ENCODE measurements at places on chromosomes 2 and 18. TPM values are rescaled to one million over a fixed set of nuclear protein-coding genes. Genes with fewer than 3 reads are reported as not detected.
A peak's percentile ranks its signal among the peaks of the same experiment; 100 is the strongest.

GRCh38 chr18:68399721-68400120, 315.2 kb downstream of the TMX3 start:
- DNase-seq = no peak
- no peaks in the 10 kb centered on the region for H3K36me3 ChIP-seq
- no peaks in the 10 kb centered on the region for H3K27me3 ChIP-seq

DNA sequence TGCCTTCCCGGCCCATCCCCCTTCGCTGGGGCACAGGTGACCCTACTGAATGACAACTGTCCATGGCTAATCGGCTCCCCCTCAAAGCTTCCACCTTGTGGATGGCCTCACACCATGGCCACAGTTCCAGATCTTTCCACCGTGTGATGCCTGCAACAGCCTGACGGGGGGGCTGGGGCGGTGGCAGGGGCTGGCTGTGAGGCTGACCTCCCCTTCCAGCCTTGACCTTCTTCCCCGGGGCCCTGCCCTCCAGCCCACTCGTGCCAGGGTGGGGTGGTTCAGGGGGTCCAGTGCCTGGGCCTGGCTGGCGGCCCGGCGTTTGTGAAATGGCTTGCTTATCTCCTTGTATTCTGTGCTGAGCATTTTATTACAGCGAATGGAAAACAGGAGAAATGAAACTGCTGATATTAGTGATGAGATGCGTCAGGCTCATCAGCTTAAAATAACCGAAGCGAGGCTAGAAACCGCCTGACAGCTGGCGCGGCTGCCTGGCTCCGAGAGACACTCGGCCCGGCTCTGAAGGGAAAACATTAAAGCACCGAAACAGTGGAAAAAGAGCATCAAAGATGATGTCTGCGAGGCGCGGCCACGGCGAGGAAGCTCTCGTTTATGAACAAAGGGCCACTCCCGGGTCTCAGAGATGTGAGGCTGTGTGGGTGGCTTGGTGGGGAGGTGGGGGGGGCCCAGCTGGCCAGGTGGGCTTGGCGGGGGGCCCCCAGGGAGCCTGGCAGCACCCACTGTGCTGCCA, 916 bp upstream of the PDCD1 start:
- DNase-seq = peak; percentile 77
- no peak overlapping the region for H3K27ac ChIP-seq
- no peaks in the 10 kb centered on the region for H3K36me3 ChIP-seq
- H3K4me1 ChIP-seq = no peaks in the 10 kb centered on the region
- peaks cover 5% of the 10 kb centered on the region for H3K27me3 ChIP-seq

- no peaks in the 10 kb centered on the region for H3K4me1 ChIP-seq
- no peaks in the 10 kb centered on the region for H3K27me3 ChIP-seq
- DNase-seq = peak; percentile 88
Measured at GRCh38 chr2:11738589-11739436, 7.6 kb upstream of the LPIN1 start.

DNA sequence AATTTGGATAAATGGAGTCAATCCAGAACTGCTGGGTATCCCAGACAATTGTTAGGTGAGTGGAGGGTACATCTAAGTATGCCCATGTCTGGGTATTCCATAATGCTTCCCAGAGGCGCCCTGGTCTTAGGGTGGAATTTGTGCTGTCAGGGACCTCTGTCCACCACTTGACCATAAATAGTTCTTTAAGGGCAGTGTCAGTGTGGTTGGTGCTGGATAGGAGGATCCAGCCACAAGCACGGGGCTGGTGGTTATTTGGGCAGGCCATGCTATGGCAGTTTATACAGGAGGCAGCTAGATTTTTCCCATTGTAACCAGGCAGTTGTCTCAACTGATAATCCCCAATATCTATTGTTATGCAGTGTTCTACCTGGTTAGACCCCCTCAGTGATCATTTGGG, 104.4 kb upstream of the B3GNT2 start:
- no peak for DNase-seq
- no peaks in the 10 kb centered on the region for H3K36me3 ChIP-seq
- H3K4me1 ChIP-seq = no peaks in the 10 kb centered on the region
- H3K4me3 ChIP-seq = no peak overlapping the region

GRCh38 chr2:238845583-238846377, 2.1 kb upstream of the TWIST2 start:
- no peak overlapping the region for H3K27ac ChIP-seq
- DNase-seq = no peak
- H3K4me1 ChIP-seq = no peaks in the 10 kb centered on the region
- no peak overlapping the region for H3K4me3 ChIP-seq
- no peaks in the 10 kb centered on the region for H3K36me3 ChIP-seq
- H3K27me3 ChIP-seq = no peaks in the 10 kb centered on the region

DNA sequence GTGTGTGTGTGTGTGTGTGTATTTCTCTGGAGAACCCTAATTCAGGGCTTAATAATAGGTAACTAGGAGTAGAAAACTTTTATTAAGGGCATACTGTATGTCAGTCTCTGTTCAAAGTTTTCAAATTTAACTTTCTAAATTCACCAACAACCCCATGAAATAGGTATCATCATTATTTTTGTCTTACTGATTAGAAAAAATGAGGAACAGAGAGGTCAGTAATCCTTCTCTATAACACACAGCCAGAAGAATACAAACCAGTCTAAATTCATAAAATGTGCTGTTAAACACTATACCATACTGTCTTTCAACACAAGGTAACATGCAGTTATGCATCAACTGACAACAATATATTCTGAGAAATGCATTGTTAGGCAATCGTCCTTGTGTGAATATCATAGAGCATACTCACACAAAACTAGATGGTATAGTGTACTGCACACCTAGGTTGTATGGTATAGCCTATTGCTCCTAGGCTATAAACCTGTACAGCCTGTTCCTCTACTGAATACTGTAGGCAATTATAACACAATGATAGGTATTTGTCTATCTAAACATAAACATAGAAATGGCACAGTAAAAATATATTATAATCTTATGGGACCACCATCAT, 143.1 kb downstream of the PTH2R start:
- no peaks in the 10 kb centered on the region for H3K4me1 ChIP-seq
- H3K27ac ChIP-seq = no peak overlapping the region
- no peak overlapping the region for H3K4me3 ChIP-seq

GRCh38 chr18:57839942-57840381, 36.8 kb upstream of the ATP8B1 start:
- H3K4me1 ChIP-seq = no peaks in the 10 kb centered on the region
- no peak overlapping the region for H3K4me3 ChIP-seq
- no peak overlapping the region for H3K27ac ChIP-seq

GRCh38 chr2:78718024-78718423, 307.5 kb upstream of the REG3G start:
- H3K27ac ChIP-seq = no peak overlapping the region
- no peak overlapping the region for H3K4me3 ChIP-seq
- no peaks in the 10 kb centered on the region for H3K36me3 ChIP-seq
- no peaks in the 10 kb centered on the region for H3K4me1 ChIP-seq
- no peak for DNase-seq
- H3K27me3 ChIP-seq = no peaks in the 10 kb centered on the region

- peak overlapping the region; percentile 96 for H3K4me3 ChIP-seq
- H3K27ac ChIP-seq = no peak overlapping the region
- no peaks in the 10 kb centered on the region for H3K36me3 ChIP-seq
- H3K4me1 ChIP-seq = no peaks in the 10 kb centered on the region
- DNase-seq = peak; percentile 50
Measured at GRCh38 chr18:55587418-55588110, 428 bp downstream of the TCF4 start.

- H3K4me1 ChIP-seq = peaks cover 4% of the 10 kb centered on the region
- H3K36me3 ChIP-seq = no peaks in the 10 kb centered on the region
- peak overlapping the region; percentile 98 for H3K4me3 ChIP-seq
- no peaks in the 10 kb centered on the region for H3K27me3 ChIP-seq
- peak; percentile 70 for DNase-seq
- peak overlapping the region; percentile 94 for H3K27ac ChIP-seq
Measured at GRCh38 chr2:64018701-64019082, 536 bp downstream of the VPS54 start.

DNA sequence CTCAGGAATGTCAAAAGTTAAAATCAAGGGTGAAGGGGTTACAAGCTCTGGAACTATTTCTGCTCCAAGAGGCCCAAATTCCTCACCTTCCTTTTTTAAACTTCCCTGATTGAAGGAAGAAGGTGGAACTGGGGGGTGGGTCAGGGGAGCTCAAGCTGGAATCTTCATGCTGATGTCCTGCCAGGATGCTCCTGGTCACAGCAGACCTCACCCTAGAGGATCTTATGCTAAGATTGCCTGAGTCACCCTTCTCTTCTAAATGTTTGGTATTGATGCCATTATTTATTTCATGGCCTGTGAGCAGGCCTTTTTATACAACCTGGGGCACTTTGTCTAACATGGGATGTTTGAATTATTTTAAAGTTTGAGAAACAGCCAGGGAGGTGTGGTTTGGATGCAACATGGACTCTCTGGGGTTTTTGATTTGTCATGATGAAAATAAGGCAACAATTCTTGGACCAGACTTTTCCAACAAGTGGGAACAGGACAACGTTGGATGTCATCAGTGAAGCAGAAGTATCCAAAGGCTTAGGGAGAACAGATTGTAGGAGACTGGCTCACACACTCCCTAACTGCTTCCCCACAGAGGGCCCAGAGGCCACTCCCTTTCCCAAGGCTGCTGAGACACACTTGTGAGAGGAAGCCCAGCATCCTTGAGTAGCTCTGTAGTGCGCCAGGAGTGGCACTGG, 420.2 kb upstream of the MEX3C start:
- H3K36me3 ChIP-seq = no peaks in the 10 kb centered on the region
- DNase-seq = no peak
- no peak overlapping the region for H3K27ac ChIP-seq

DNA sequence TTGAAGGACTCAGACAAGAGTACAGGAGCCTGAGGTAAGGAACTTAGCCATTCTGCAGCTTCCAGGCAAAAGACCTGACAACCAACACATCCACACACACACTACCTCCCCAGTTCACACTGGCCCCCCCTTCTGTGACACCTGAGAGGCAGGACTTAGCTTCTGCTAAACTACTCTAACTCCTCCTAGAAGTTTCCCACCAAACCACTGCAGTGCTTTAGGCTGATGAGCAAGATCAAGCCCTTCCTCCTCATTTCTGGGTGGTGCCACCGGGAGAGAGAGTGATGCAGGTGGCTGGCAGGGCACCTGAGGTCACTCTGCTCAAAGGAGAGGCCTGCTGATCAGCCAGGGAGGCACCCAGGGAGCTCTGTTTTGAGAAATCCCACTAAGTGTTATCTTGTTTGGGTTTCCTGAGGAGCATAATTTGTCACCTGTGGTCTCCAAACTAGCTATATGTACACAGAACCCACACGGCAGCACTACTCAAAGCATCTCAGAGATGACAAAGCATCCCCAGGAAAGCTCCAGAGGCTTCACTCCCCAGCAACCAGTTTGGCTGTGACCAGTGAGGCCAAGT, 188.4 kb downstream of the MYO5B start:
- H3K4me3 ChIP-seq = no peak overlapping the region
- no peak overlapping the region for H3K27ac ChIP-seq

- H3K27ac ChIP-seq = no peak overlapping the region
- no peaks in the 10 kb centered on the region for H3K27me3 ChIP-seq
- no peaks in the 10 kb centered on the region for H3K4me1 ChIP-seq
- H3K36me3 ChIP-seq = no peaks in the 10 kb centered on the region
- DNase-seq = no peak
Measured at GRCh38 chr2:213065583-213066442, 85.6 kb downstream of the IKZF2 start.

DNA sequence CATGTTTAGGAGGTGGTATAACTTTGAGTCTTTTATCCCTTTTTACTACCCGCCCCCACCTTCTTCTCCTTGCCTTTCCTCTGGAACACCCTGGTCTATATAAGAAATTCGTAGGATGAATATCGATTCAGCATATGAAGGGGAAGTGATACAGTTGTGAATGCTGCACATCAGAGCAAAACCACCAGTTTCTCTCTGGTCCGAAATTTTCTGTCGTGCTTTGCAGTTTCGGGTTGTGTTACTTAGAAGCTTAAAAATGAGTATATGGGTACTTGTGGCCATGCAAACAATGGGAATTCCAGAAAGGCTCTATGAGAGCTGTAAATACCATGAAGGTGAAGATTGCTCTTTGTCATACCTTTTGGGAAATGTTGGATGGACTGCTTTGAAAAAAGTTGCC, 60.6 kb downstream of the DAW1 start:
- no peak overlapping the region for H3K27ac ChIP-seq
- no peaks in the 10 kb centered on the region for H3K36me3 ChIP-seq
- no peak for DNase-seq
- H3K27me3 ChIP-seq = no peaks in the 10 kb centered on the region
- H3K4me3 ChIP-seq = no peak overlapping the region

GRCh38 chr2:129904532-129905446, 74.7 kb upstream of the RAB6C start:
- H3K27me3 ChIP-seq = no peaks in the 10 kb centered on the region
- no peak for DNase-seq
- no peak overlapping the region for H3K27ac ChIP-seq
- H3K4me1 ChIP-seq = no peaks in the 10 kb centered on the region
- no peak overlapping the region for H3K4me3 ChIP-seq
- H3K36me3 ChIP-seq = no peaks in the 10 kb centered on the region

DNA sequence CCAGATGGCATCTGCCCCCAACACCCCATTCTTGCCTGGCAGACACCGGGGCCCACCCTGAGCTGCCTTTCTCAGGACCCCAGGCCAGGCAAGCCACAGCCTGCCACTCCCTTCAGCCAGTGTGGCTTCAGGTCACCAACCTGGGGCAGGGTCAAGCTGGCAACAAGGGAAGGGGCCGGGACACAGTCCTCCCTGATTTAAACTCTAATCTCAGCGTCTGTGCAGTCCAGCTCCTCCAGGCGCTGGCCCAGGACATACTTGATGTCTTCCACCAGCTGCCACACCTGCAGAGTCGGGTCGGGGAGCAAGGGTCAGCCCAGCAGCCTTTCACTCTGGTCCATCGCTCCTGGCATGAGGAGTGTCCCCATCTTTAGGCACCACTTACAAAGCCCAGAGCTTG, 29.0 kb upstream of the ALPP start:
- H3K36me3 ChIP-seq = no peaks in the 10 kb centered on the region
- H3K27ac ChIP-seq = no peak overlapping the region
- no peaks in the 10 kb centered on the region for H3K27me3 ChIP-seq
- no peaks in the 10 kb centered on the region for H3K4me1 ChIP-seq
- peak; percentile 29 for DNase-seq

DNA sequence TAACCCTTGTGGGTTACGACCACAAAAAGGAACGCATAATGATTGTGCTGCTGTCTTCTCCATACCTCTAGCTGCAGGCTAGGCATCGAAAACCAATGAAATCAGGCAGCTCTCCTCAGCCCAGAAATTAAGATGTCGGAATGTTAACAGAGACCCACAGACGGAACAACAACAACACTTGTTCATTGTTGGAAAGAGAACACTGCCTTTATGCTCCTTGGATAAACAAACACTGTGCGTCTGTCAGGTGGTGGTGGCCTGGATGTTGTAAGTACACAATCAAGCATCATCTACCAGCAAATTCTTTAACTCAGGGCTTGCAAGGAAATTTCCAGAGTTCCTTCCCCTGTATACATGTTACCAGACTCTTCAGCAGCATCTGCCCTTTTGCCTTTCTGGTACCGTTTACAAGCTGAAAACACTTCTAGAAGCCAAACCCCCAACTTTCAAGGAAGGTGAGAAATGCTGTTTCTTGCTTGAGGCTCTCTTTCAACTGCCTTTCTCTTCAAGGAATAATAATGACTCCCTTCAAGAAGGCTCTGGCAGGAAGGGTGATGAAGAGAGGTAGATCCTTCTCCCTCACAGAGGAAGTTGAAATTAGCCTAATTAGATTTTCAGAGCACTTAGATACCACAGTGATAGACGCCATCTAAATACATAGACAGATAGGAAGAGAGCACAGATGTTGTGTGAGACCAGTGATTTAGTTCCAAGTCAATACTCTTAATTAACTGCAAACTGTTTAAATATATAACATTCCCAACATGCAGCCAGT, 332.7 kb downstream of the ZNF521 start:
- no peak for DNase-seq
- no peak overlapping the region for H3K4me3 ChIP-seq
- H3K27ac ChIP-seq = no peak overlapping the region
- no peaks in the 10 kb centered on the region for H3K27me3 ChIP-seq

Gene LIMS4
- 22.4 TPM for total RNA-seq

Gene REEP1
- 12.3 TPM for total RNA-seq

Gene TP53I3
- total RNA-seq = 7.3 TPM

Gene ALPI
- not detected for total RNA-seq

All from aorta (tissue), 5 donors.